ENCODE measurements at places on chromosomes 11 and 22. TPM values are rescaled to one million over a fixed set of nuclear protein-coding genes. Genes with fewer than 3 reads are reported as not detected.

HTR3A gene
- 0.63 TPM for total RNA-seq

GGTLC2 gene
- total RNA-seq: not detected

OR10A2 gene
- not detected for total RNA-seq

C11orf87 gene
- total RNA-seq: 25.4 TPM

ELFN2 gene
- total RNA-seq: 21.9 TPM

CCDC90B gene
- total RNA-seq: 146 TPM
